Glutamatergic neuron (in vitro differentiated cells): ENCODE measurements at places on chromosomes 7 and 10. TPM values are rescaled to one million over a fixed set of nuclear protein-coding genes. Genes with fewer than 3 reads are reported as not detected.

Gene POLR2J2
- total RNA-seq = 13.4 TPM

- H3K36me3 ChIP-seq = no peaks in the 10 kb centered on the region
- H3K27me3 ChIP-seq = no peaks in the 10 kb centered on the region
- H3K4me1 ChIP-seq = no peaks in the 10 kb centered on the region
Observed at GRCh38 chr7:90345595-90346335, 751 bp upstream of the GTPBP10 start.

Gene GATA3
- 0.69 TPM for total RNA-seq

Gene COPG2
- 36.8 TPM for total RNA-seq

- H3K27me3 ChIP-seq = peaks cover 2% of the 10 kb centered on the region
- no peak overlapping the region for H3K27ac ChIP-seq
- no peaks in the 10 kb centered on the region for H3K36me3 ChIP-seq
Observed at GRCh38 chr10:76581506-76582256, 1055.9 kb downstream of the KCNMA1 start.

DNA sequence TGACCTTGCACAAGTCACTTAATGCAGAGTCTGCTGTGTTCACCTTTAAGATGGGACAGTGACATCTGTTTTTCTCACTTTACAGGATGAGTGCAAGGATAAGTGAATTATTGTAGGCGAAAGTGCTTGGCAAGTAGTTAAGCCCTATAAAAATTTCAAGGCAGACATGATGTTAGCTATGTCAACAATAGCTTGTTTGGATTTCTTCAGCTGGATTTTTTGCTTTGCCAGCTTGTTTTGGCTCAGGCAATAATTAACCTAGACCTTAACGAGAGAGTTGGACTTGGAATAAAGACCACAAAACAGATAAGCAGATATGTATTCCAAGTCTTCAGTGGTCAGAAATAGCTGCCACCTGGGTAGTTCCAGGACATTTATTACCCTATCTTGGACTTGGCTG, 255.2 kb downstream of the ARL4A start:
- DNase-seq = no peak
- H3K4me1 ChIP-seq = no peaks in the 10 kb centered on the region
- no peak overlapping the region for H3K4me3 ChIP-seq
- no peak overlapping the region for H3K27ac ChIP-seq
- H3K27me3 ChIP-seq = no peaks in the 10 kb centered on the region

DNA sequence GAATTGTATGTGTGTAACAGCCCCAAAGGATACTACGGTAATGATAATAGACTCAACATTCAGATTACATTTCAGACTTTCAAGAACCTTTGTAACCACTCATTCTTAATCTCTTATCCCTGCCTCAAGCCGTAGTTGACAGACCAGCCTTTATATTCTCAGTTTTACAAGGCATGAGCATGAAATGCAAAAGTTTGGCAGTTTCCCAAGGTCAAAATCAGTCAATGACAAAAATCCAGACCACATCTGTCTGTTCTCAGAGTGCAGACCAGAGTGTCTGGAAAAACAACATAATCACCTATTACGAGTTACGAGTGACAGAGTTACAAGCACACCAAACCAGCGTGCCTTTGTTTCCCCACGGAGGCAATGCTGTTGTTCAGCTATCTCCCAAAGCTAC, 178.6 kb upstream of the LRGUK start:
- H3K4me1 ChIP-seq = peaks cover 35% of the 10 kb centered on the region
- no peak for DNase-seq
- peak overlapping the region; percentile 35 for H3K27ac ChIP-seq
- no peak overlapping the region for H3K4me3 ChIP-seq

GRCh38 chr10:114711176-114711868, 53.2 kb upstream of the ABLIM1 start:
- H3K36me3 ChIP-seq = no peaks in the 10 kb centered on the region
- no peak overlapping the region for H3K4me3 ChIP-seq
- no peaks in the 10 kb centered on the region for H3K4me1 ChIP-seq
- H3K27ac ChIP-seq = no peak overlapping the region
- no peaks in the 10 kb centered on the region for H3K27me3 ChIP-seq

GRCh38 chr10:11647676-11648075, 36.2 kb upstream of the USP6NL start:
- H3K36me3 ChIP-seq = peaks cover 4% of the 10 kb centered on the region
- no peak overlapping the region for H3K4me3 ChIP-seq
- DNase-seq = no peak

DNA sequence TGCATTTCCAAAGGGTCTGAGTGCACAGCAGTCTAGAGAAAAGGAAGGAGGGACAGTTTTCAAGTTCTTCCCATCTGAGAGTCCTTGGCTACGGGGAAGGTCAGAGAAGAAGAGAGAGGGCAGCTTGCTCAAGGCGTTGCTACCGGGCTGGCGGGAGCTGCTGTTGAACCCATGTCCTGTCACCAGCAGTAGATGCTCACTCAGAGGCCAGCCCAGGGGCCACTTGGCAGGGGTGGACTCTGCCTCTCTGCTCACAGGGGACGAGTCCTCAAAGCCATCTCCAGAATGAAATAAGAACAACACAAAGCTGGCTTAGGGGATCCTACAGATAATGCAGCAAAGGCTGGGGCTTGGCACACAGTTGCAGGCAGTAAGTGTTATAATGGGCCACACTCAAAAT, 231.5 kb downstream of the TNS3 start:
- H3K27ac ChIP-seq = no peak overlapping the region
- no peaks in the 10 kb centered on the region for H3K36me3 ChIP-seq
- no peak overlapping the region for H3K4me3 ChIP-seq
- H3K27me3 ChIP-seq = no peaks in the 10 kb centered on the region
- DNase-seq = peak; percentile 13

- no peaks in the 10 kb centered on the region for H3K36me3 ChIP-seq
- H3K4me3 ChIP-seq = no peak overlapping the region
- H3K27me3 ChIP-seq = no peaks in the 10 kb centered on the region
- H3K4me1 ChIP-seq = no peaks in the 10 kb centered on the region
- no peak overlapping the region for H3K27ac ChIP-seq
Observed at GRCh38 chr7:17305387-17306171, 7.1 kb downstream of the AHR start.

GRCh38 chr7:37768611-37769010, 79.8 kb upstream of the NME8 start:
- DNase-seq = no peak
- H3K36me3 ChIP-seq = peaks cover 9% of the 10 kb centered on the region
- no peaks in the 10 kb centered on the region for H3K27me3 ChIP-seq
- peaks cover 2% of the 10 kb centered on the region for H3K4me1 ChIP-seq
- no peak overlapping the region for H3K4me3 ChIP-seq

DNA sequence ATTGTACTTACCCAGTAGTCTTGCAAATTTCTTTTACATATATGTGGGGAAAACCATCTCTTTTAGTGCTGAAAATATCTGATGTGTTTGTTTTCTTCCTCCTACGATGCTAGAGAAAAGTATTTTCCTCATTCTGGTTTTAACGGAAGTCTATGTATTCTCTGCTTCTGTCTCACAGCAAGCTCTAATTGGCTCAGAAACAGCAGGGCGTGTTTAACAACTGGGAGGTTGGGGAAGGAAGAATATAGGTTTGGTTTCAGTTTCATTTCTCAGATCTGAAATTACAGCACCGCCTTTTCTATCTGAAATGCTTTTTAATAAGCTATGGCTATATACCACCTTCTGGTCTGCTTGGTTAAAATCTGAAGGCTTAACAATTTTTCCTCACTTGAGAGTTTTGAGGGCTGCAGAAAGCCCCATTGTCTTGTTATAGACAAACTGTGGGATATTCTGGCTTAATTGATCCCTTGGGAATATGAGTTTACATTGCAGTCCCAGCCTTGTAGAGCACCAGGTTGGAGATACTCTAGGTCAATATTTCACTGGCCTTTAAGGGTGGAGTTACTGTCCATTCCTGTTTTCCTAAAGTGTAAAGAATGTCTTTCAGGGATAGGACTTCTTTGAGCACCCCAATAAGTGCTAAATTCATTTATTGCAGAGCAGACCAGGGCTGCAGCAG, at the start of gene SAMD9:
Gene SAMD9 (minus strand): TSS at position 128 of the 679 bp plus-strand sequence. CDS start 11,882 bp downstream, outside the sequence.
- H3K4me3 ChIP-seq = no peak within 1 kb of the TSS
- H3K27ac ChIP-seq = no peak within 1 kb of the TSS
- peaks cover 10% of the 10 kb centered on the region for H3K36me3 ChIP-seq
- H3K27me3 ChIP-seq = peaks cover 4% of the 10 kb centered on the region
- peaks cover 3% of the 10 kb centered on the region for H3K4me1 ChIP-seq

Gene GRID1
- total RNA-seq = 8.0 TPM

- H3K4me3 ChIP-seq = peak within 1 kb of the TSS; percentile 89
- no peaks in the 10 kb centered on the region for H3K36me3 ChIP-seq
- peaks cover 3% of the 10 kb centered on the region for H3K27me3 ChIP-seq
- H3K4me1 ChIP-seq = peaks cover 28% of the 10 kb centered on the region
Observed at GRCh38 chr7:43758029-43758821, at the start of gene BLVRA. Gene BLVRA (plus strand): TSS chr7:43758680. CDS start chr7:43771159, 12,479 bp downstream.

Gene CLRN3
- total RNA-seq = not detected

- no peaks in the 10 kb centered on the region for H3K4me1 ChIP-seq
- no peak overlapping the region for H3K27ac ChIP-seq
- DNase-seq = no peak
- peaks cover 2% of the 10 kb centered on the region for H3K27me3 ChIP-seq
- H3K36me3 ChIP-seq = no peaks in the 10 kb centered on the region
- H3K4me3 ChIP-seq = no peak overlapping the region
Observed at GRCh38 chr7:1512781-1513656, 8.8 kb upstream of the INTS1 start.

Gene GPR141
- total RNA-seq = not detected

Gene ZFYVE27
- 48.5 TPM for total RNA-seq

DNA sequence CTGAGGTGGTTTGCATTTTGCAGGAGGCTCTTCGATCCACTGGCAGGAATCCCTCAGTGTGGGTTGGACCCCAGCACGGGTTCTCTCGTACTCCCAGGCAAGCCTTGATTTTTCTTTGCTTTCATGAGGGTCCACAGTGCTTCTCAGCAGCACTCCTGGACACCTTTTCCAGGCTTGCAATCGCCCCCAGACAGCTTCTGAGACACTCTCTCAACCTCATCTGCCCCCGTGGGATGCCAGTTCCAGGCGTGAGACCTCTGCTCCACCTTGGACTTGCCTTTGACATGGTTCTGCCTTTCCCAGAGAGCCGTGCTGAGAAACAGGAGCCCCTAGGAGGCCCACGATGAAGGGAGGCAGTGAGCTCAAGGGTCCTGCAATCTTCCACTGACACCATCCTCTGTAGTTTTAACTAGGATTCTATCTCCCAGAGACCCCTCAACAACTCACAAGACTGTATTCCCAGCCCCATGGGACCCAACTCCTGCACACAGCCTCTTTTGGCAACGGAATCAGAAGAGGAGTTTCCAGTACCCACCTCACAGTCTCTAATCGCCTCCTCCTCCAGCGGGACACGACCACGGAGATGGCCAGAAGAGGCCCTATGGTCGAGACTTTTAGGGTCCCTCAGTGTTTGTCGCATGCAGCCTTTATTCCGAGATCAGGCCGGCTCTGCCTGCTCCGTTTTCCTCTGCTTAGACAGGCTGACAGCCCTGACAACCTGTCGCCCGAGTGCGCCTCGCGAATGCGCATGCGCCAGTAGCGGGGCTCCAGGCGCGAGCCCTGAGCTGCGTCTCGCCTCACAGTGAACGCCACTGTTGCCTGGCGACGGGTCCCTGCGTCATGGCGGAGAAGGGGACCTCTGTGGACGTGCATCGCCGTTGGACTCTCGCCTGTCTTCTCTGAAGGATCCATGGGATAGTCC, 26.0 kb upstream of the ZNF273 start:
- H3K36me3 ChIP-seq = peaks cover 7% of the 10 kb centered on the region
- peaks cover 7% of the 10 kb centered on the region for H3K27me3 ChIP-seq
- H3K4me3 ChIP-seq = peak overlapping the region; percentile 88
- no peak overlapping the region for H3K27ac ChIP-seq

- H3K27me3 ChIP-seq = peaks cover 3% of the 10 kb centered on the region
- H3K36me3 ChIP-seq = no peaks in the 10 kb centered on the region
- no peak for DNase-seq
- no peaks in the 10 kb centered on the region for H3K4me1 ChIP-seq
- H3K4me3 ChIP-seq = no peak overlapping the region
Observed at GRCh38 chr7:21200503-21200902, 227.4 kb upstream of the SP4 start.

GRCh38 chr10:127227663-127228062, 31.3 kb upstream of the INSYN2A start:
- no peak overlapping the region for H3K27ac ChIP-seq
- H3K4me3 ChIP-seq = no peak overlapping the region
- no peaks in the 10 kb centered on the region for H3K27me3 ChIP-seq
- DNase-seq = no peak
- H3K4me1 ChIP-seq = peaks cover 3% of the 10 kb centered on the region

GRCh38 chr10:103120977-103121735, 71.9 kb downstream of the NT5C2 start:
- H3K4me1 ChIP-seq = peaks cover 8% of the 10 kb centered on the region
- no peak for DNase-seq
- H3K4me3 ChIP-seq = no peak overlapping the region
- H3K36me3 ChIP-seq = no peaks in the 10 kb centered on the region
- no peaks in the 10 kb centered on the region for H3K27me3 ChIP-seq

GRCh38 chr10:105356626-105357025, 715.5 kb downstream of the SORCS3 start:
- no peak for DNase-seq
- H3K27me3 ChIP-seq = no peaks in the 10 kb centered on the region
- H3K4me1 ChIP-seq = no peaks in the 10 kb centered on the region
- no peak overlapping the region for H3K27ac ChIP-seq
- no peak overlapping the region for H3K4me3 ChIP-seq
- H3K36me3 ChIP-seq = no peaks in the 10 kb centered on the region
